Naive thymus-derived CD4-positive, alpha-beta T cell (primary cell): ENCODE measurements at places on chromosomes 11 and 22. TPM values are rescaled to one million over a fixed set of nuclear protein-coding genes. Genes with fewer than 3 reads are reported as not detected.

Gene OR52E8
- polyA plus RNA-seq, result not detected

Gene FOLR1
- not detected for polyA plus RNA-seq

Gene OR8D1
- polyA plus RNA-seq, result not detected

Gene MUC2
- not detected for polyA plus RNA-seq

Gene KCNK4
- not detected for polyA plus RNA-seq

Gene ALDH3B2
- polyA plus RNA-seq, result not detected

Gene PAMR1
- polyA plus RNA-seq, result not detected

Gene CDKN1C
- 0.35 TPM for polyA plus RNA-seq

Gene OR51Q1
- not detected for polyA plus RNA-seq

Gene BTBD18
- 0.95 TPM for polyA plus RNA-seq

Gene RNF26
- polyA plus RNA-seq, result 50.3 TPM

Gene OR8G5
- not detected for polyA plus RNA-seq

Gene SLC22A12
- not detected for polyA plus RNA-seq

Gene DAGLA
- 0.26 TPM for polyA plus RNA-seq

Gene CCDC89
- polyA plus RNA-seq, result not detected

Gene PELI3
- 8.4 TPM for polyA plus RNA-seq

Gene MPPED2
- polyA plus RNA-seq, result 3.5 TPM

Gene MIOX
- not detected for polyA plus RNA-seq

Gene UPK3A
- 0.25 TPM for polyA plus RNA-seq

Gene FAT3
- not detected for polyA plus RNA-seq

Gene TNNI2
- not detected for polyA plus RNA-seq

Gene TRIM49
- not detected for polyA plus RNA-seq

Gene ESAM
- polyA plus RNA-seq, result 1.9 TPM

Gene TEAD1
- not detected for polyA plus RNA-seq

Gene PIWIL4
- 0.59 TPM for polyA plus RNA-seq

Gene TP53I11
- 1.2 TPM for polyA plus RNA-seq

Gene OR4D6
- polyA plus RNA-seq, result not detected

Gene APLNR
- not detected for polyA plus RNA-seq

Gene DCHS1
- 2.7 TPM for polyA plus RNA-seq

Gene CARD10
- polyA plus RNA-seq, result 0.69 TPM

Gene OR6T1
- not detected for polyA plus RNA-seq
